ENCODE measurements at places on chromosomes 3 and 15.

GRCh38 chr3:184261854-184262763 is 756 bp upstream of the CAMK2N2 start:
- peak; percentile 56 for DNase-seq

DNA sequence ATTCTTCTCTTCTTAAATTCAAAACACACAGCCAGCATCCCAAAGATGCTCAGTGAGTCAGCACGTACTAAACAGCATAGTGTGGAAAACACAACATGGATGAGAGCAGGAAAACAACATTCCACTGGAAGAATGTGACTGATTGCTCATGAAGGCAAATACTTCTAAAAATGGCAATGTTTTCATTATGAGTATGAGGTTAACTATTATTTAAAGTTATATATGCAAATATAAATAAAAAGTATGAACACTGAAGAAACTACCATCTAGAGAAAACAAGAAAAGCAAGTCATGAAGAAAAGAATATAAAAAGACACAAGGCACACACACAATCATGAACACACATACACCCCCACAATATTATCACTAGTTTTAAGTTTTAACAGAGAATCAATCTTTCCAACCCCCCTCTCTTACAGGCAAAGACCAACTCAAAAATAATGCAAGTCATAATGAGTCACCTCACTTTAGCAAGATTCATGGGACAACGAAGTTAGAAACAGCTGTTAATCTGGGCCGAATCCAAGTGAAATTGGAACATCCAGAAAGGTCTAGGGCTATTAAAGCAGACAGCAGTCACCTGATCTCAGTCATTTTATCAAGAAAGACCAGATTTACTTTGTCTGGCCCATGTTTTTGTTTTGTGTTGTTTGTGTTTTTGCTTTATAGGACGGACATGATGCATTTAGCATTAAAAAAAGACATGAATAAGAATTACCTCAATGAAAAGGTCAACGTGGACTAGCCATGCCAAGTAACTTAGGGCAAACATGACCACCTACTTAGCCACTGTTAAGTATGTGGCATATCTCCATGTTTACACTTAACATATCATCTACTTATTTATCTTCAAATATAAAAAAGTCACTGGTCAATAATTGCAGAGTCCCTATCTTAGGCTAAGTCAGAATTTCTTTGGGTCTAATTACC is 18.1 kb downstream of the GBE1 start:
- DNase-seq, result peak; percentile 36

DNA sequence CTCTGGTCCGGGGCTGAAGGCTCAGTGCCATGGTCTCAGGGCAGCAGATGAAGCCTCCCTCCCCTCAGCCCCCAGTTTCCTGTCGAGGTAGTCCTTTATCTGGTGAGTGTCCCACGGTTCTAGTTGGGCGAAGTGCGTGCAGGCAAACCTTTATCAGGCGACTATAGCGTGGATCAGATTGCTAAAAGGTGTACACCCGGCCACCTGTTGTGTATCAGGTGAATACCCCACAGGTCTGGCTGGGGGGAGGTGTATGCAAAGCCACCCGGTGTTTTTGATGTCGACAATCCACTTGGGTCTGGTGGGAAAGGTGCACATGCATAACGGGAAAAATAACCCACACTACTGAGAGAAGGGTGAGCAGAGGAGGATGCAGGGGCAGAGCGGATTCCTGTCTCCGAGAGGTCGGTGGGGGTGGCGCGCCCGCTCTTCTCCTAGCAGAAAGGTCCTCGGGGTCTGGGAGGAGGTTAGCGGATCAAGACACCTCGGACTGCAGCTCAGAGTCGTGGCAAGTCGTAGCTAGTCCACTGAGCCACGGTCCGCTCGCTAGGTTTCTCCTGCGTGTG is 507 bp downstream of the SLC12A6 start:
- no peak for DNase-seq

DNA sequence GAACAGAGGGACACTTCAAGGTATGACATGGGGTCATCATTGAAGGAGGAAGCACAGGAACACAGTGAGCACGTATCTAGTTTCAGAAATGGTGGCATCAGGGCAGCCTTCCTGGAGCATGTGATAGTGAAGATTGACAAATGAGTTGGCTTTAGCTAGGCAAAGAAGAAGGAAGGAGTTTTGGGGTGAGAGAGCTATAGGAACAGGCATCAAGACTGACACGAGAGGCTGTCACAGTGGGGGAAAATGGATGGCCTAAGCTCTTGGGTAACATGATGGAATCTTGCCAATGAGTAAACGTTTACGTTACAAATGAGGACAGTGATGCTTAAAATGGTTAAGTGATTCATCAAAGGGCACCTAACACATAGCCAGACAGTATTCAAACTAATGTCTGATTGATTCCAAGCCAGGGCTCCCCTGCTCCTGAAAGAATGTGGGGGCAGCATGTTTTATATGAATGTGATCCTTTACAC is 23.1 kb upstream of the GPR171 start:
- no peak for DNase-seq

DNA sequence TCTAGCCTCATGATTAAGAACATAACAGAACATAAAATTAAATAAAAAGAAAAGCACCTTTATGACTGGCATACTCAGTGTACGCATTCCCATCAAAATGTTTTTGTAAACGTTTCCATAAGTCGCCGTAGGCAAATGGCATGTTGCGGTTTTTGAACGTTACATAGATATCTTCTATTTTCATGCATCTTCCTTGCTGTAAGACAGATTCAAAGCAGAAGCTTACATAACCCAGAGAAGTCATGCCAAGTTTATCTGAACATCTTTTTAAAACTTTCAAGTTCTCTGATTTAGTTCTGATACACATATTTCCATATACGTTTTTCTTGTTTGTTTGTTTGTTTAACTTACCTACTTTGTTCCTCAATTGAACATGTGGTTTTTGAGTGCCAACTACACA is 388.6 kb downstream of the GABRG3 start:
- DNase-seq, result no peak

GRCh38 chr15:36156879-36157427 is 422.5 kb upstream of the CDIN1 start:
- no peak for DNase-seq

GRCh38 chr3:188558343-188559071 is 404.6 kb downstream of the LPP start:
- no peak for DNase-seq

GRCh38 chr3:71022551-71023335 is 560.8 kb downstream of the FOXP1 start:
- no peak for DNase-seq

- DNase-seq, result no peak
Measured at GRCh38 chr3:48018841-48019240, 2.6 kb upstream of the MAP4 start.

DNA sequence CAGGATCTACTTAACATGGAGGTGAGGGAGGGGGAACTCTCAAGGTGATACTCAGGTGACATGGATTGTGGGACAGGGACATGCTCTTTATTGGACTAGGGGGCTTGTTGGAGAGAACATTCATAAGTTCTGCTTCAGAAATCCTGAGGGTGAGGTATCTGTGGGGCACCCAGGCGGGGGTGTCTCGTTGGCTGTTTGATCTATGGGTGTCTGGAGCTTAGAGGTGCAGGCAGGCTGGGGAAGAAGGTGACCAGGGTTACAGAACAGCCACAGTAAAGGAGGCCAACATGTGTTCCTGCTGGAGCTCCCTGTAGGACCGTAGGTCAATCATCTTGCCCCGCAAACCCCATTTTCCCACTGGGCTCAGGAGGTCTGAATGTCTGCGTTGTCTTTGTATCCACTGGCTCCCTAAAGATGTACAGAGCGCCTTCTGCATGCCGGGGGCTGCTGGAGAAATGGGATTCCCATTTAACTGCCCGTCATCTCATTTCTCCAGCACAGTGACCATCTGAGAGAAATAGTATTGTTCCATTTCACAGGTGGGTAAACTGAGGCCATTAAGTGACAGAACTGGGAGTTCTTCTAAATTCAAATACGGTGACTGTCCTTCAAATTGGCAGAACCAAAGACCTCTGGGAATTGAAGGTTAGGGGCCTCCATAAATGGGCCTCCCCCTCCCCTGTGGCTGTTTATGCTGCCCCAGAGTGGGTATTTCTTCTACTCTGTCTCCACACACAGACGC is 40.3 kb upstream of the TSEN2 start:
- DNase-seq, result no peak

- DNase-seq, result no peak
Measured at GRCh38 chr3:18241837-18242236, 183.3 kb downstream of the SATB1 start.

Data from AML-193 (cell line).